ENCODE measurements at places on chromosomes 6 and 20.

- DNase-seq = no peak
These were observed 24.8 kb downstream of the LYRM2 start for GRCh38 chr6:89613790-89614189.

- DNase-seq = no peak
These were observed 38.9 kb downstream of the EYS start for GRCh38 chr6:65667916-65668656.

- no peak for DNase-seq
These were observed 74.4 kb downstream of the OPRM1 start for GRCh38 chr6:154113392-154113791.

GRCh38 chr6:35808688-35809087, 3.5 kb downstream of the LHFPL5 start:
- DNase-seq = no peak

DNA sequence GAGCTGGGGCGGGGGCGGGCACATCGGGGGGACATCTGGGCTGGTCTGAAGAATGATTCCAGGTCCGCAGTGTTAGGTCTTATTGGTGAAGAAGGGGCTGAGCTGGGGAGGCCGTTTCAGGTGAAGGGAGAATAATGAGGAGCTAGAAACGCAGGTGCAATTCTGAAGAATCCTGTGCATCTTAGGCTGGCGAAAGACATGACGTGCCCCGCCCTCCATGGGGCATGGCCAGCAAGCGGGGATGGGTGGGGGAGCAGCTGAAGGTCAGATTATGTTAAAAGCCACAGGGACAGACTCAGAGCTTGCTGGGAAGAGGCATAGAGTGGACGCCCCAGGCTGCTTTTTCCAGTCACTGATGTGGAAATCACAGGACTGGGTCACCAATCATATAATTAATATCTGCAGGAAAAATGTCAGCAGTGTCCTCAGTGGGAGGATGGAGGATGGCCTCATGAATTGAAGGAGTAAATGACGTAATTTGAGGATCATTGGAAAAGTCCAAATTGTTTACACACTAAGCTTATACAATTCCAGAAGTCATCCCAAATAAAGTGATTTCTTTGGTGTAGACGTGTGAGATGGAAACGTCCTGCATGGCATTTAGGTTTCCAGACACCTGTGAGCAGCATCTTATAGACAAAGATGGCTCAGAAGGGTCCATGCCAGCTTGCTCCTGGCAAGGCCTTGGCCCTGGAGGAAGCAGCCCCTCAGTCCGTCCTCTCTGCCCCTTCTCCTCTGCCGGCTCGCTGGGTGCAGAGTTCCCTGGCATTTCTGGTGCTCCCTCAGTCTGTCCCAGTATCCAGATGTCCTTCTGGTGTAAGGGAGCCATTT, 109.6 kb upstream of the FRMD1 start:
- no peak for DNase-seq

- DNase-seq = no peak
These were observed 46.2 kb downstream of the TRAF3IP2 start for GRCh38 chr6:111559188-111560097.

DNA sequence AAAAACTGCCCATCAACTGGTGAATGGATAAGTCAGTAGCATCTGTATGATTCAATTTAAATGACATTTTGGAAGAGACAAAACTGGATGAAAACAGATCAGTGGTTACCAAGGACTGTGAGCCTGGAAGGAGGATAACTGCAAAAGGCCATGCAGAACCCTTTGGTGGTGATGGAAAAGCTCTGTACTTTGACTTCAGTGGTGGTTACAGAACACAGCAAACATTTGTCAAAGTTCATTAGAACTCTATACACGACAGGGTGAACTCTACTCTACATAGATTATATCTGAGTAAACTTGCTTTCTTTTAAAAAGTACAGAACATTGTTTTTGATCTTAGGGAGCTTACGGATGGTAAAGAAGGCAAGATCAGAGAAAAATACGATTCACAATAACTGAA, 111.9 kb upstream of the HTR1E start:
- no peak for DNase-seq

GRCh38 chr20:12721636-12722035, 287.1 kb upstream of the SPTLC3 start:
- no peak for DNase-seq

DNA sequence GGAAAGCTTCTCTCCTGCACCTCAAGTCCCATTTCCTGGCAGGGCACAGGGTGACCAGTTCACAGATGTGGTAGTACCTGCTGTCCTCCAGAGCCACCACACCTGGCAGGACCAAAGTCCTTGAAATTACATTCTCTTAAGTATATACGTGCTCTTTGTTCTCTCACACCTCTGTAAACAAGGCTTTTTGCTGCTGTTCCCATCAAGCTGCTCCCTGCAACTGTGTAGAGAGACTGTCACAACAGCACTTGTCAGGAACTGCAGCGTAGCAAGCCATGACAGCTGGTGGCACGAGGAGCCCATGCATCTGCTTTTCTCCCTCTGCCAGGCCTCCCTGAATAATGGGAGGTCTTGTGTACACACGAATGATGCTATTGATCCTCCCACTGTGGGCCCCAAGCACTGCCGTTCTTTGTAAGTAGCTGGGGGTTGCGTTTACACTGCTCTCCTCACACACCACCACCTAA, 431.8 kb downstream of the CD83 start:
- DNase-seq = no peak

- no peak for DNase-seq
These were observed 136.6 kb downstream of the BACH2 start for GRCh38 chr6:90160013-90160412.

DNA sequence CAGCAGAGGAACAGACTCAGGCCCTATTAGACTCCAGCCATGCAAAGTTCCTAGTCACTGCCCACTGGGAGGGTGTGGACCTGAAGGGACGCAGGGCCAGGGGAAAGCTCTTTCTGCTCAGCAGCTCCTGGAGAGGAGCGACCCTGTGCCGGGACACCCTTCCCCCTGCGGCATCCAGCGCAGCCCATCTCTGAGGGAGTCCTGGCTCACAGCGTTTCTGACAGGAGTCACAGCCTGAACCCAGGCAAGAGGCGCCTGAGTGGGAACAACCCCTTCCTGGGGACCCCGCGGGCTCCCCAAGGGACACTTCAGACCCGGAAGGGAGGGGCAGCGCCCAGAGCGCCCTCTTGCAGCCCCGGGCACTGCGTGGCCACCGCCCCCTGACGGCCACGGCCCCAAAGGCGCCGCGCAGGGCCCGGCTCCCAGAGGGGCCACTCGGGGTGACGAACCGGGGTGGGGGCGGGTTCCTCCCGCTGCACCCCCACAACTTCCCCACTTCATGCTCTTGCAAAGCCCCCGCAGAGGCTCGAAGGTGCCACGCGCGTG, 862 bp downstream of the UCKL1 start:
- peak; percentile 80 for DNase-seq

- no peak for DNase-seq
These were observed 137.9 kb downstream of the DLL1 start for GRCh38 chr6:170152989-170153388.

- no peak for DNase-seq
These were observed 116.2 kb downstream of the ZFP64 start for GRCh38 chr20:52075400-52075799.

GRCh38 chr6:148650941-148651505, 95.8 kb upstream of the UST start:
- no peak for DNase-seq

DNA sequence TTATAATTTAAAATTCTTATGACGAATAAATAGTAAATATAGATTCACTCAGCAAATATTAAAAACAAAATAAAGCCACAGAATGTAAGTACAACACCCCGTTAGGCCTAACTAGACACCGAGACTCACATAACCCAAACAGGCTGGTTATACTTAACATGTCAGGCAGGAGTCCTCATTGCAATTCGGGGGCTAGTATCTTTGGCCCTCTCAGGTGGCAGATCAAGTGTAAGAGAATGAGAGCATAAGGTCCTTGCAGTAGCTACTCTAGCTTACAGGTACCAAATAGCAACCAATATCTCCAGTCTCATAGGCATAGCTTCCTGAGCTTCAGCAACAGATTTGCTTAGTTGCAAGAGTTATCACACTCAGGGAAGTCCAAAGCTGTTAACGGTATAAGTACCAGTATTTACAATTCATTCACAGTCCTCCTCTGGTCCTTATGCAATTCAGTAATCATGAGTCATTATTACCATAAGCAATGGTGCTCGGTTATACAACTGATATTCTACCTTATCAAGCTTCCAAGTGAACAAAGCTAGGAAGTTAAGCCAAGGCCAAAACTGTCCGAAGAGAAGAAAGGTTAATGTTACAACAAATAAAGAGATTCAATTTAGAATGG, 20.1 kb downstream of the REV3L start:
- no peak for DNase-seq

DNA sequence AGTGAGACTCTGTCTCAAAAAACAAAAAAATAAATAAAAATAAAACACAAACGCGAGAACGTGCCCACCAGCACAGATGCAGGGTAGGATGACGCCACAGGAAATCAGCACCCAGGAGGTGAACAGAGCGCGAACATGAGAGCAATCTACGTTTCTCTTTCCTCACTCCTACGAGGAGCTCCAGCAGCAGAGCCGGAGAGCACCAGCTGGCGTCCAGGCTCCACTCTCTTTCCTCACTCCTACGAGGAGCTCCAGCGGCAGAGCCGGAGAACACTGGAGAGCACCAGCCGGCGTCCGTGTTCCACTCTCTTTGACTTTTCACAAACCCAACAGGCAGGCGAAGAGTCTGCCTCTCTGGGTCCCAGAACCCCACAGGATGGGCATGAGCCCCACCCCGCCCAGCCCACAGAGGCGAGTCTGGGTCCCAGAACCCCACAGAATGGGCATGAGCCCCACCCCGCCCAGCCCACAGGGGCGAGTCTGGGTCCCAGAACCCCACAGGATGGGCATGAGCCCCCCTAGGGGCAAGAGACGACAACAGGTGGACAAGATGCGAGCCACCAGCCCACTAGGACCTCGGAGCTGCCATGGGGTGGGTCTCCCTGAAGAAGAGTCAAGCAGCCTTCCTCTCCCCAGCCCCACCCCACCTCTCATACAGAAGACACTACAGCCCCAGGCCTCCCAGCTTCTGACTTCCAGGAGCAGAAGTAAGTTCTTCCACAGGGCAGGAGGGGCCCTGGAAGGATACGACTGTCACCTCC, 20.2 kb downstream of the ZBTB46 start:
- no peak for DNase-seq

DNA sequence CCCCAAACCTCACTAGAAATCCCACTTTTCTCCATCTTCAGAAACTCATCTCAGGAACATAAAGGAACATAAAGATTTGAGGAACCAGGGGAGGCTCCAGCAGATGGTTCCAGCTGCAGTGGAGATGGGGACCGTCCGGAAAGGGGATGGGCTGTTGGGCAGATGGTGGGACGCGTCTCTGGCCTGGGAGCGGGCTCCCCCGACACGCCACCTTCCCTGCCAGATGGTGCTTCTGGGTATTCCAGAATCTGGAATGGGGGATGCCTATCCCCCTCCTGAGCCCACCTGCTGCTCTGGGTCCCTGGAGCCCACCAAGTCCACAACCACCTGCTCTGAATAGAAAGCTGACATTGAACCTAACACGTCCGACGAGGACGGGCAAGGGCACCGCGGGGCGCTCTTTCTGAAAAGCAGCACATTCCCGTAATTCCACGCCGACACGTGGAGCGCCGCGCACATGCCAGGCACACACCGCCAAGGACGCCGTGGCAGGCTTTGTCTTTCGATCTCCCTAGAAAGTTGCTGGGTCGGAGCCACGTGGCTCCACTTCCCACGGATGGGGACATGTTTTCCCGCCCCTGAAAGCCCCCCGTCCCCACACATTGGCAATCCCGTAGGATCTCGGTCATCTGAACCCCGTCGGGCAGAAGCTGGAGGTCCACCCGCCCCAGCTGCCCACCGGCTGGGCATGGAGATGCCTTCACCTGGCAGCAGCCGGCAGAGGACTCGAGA, 27.3 kb downstream of the SLC2A4RG start:
- DNase-seq = no peak
